ENCODE measurements at places on chromosomes 11 and 22.

- no peak for DNase-seq
Observed at GRCh38 chr11:1762537-1763302, 1.0 kb downstream of the CTSD start.

DNA sequence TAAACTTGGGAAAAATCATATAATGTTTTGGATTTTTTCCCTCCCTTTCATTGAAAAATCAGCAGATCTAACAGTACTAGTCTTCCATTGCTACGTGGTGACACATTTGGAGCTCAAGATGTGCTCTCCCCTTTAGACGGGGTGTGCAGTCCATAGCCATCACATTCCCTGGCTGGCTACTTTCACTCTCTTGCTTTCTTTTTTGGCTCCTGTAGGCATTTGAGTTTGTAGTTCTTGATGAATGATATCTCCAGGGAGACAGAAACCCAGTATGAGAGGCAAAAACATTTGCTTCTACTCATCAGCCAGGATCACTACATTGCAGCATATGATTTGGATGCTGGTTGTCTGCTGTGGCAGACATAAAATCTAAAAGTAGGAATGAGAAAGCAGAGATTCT lies 12.1 kb downstream of the CCDC81 start:
- DNase-seq = no peak

- DNase-seq = no peak
Observed at GRCh38 chr11:74330075-74330858, 18.8 kb upstream of the P4HA3 start.

DNA sequence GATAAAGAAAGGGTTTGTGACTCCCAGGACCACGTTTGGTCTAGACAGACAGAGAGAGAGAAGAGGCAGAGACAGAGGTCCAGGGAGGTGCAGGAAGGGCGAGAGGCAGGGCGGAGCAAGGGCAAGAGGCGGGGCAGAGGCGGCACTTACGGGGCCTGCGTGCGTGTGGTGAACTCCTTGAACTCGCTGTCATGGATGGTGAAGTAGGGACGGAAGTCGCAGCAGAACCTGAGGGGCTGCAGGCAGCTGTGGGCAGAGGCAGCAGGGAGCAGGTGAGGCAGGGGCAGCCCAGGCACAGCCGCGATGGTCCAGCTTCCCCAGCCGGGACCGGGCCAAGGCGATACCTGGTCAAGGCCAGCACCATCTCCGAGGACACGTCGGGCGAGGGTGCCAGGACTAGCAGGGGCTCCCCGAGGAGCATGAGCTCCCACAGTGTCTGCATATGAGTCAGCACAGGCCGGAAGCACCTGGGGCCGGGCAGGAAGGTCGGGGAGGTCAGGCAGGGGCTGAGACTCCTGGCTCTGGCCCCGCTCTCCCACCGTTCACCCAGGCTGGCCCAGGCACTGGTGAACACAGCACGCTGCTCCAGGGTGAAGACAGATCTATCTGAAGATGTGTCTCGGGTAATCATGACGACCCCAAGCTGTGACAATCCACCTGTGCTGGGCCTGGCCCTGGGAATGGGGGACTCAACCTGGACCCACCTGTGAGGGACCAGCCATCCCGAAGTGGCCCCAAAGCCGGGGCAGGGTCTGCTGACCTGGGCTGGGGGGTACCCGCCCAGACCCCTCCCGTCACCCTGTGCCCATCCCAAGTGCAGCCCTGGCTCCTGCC lies 7.2 kb upstream of the PLXNB2 start:
- DNase-seq = no peak

DNA sequence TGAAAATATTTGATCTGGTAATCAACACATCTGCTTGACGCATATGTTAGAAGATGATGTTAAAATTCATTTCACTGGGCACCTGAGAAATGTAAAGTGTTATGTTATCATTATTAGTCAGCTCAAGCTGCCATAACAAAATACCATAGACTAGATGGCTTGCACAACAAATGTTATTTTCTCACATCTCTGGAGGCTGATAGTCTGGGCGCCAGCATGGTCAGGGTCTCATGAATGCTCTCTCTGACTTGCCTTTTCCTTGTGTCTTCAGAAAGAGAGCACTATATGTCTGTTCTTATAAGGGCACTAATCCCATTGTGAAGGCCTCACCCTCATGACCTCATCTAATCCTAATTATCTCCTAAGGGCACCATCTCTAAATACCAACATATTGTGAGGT lies 435.3 kb downstream of the NELL1 start:
- DNase-seq = no peak

GRCh38 chr11:66365166-66365565 lies 6.4 kb downstream of the SLC29A2 start:
- DNase-seq = no peak

DNA sequence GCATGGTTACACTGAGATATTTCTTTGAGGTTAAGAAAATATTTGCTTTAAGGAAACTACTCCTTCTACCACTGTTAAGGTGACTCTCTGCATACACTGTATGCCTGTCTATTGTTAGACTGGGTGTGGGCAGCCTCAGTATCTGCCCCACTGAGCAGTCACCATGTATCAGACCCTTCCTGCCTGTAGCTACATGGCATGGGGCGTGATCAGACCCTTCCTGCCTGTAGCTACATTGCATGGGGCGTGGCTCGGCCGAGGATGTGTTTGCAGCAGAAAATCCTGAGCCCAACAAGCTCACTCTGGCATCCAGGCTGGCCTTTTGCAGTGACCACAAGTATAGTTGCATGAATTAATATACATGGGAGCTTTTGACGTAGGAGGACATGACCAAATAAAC lies 669.4 kb downstream of the OPCML start:
- no peak for DNase-seq

GRCh38 chr22:41857155-41857859 lies 24.4 kb downstream of the SREBF2 start:
- DNase-seq = peak; percentile 49

- DNase-seq = no peak
Observed at GRCh38 chr22:22618923-22619322, 25.5 kb upstream of the GGTLC2 start.

DNA sequence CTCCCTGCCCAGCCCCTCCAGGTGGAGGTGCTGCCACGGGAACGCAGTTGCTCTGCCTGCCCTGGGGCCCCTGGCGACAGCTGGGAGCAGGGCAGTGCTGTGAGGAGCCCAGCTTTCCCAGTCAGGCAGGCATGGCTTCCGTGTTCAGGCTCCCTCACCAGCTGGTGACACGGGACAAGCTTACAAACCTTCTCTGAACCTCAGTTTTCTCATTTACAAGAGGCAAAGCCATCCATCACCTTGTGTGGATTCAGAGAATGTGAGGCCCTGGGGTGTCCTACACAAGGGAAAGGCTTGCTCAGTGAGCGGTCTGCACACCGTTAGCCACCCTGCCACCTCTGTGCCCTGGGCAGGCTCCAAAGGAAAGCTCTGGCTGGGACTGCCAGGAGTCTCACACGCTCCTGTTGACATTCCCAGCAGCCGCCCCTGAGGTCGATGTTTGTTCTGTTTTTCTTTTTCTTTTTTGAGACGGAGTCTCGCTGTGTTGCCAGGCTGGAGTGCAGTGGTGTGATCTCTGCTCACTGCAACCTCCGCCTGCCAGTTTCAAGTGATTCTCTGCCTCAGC lies 23.5 kb downstream of the SUN2 start:
- no peak for DNase-seq

DNA sequence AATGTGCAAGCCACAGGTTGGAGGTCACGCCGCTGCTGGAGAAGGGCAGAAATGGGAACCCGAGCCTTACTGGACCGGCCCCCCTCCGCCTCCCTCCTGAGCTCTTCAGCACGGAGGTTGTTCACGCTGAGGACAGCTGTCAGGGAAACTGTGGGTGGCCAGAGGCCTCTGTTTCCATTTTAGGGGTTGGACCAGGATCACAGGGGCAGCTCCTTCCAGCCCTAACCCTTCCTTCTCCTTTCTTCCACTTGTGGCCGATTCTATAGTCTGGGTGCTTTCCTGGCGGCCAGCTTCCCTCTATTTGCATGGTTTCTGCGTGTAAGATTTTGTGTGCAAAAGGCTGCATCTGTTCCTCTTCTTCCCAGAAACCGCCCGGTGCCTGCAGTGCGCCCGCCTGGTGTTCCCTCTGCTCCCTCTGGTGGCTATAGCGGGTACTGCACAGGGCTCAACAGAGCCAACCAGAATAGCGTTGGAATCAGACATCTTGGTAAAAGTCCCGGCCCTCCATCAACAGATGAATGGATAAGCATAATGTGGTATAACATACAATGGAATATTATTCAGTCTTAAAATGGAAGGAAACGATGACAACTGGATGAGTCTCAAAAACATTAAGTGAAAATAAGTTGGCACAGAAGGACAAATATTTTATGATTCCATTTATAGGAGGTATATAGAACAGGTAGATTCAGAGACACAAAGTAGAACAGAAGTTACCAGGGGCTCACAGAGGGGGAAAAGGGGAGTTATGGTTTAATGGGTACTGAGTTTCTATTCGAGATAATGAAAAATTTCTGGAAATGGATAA lies 8.4 kb upstream of the SLC22A8 start:
- peak; percentile 30 for DNase-seq

DNA sequence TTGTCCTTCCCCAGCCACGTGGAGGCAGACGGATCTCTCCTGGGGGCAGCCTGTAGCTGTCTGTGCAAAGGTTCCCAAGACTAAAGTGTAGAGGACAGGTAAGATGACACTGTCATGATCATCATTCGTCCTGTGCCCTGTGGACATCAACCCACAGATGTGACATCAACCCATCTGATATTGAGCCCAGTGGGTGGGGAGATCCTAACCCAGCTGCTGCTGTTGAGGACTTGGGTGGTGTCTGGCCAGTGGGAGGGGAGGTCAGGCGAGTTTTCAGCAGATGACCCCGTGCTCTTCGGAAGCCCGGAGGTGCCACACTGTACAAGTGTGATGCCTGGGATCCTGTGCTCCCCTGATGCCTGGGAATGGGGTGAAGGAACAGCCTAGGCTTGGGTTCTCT lies 1.2 kb upstream of the GAL start:
- DNase-seq = no peak

- DNase-seq = no peak
Observed at GRCh38 chr11:69368119-69368880, 74.3 kb downstream of the MYEOV start.

DNA sequence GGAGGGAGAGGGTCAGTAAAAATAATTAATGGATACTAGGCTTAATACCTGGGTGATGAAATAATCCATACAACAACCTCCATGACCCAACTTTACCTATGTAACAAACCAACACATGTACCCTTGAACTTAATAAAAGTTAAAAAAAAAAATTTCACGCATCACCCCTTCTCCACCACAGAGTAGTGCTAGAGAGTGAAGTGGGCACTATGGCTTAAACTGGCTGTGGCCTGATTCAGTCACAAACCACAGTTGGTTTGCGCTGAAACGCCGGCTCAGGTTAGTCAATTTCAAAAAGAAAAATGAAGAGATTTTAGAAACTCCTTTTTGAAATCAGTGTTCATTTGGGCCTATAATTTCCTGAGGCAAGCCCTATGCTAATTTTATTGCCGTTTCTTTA lies 144.3 kb downstream of the TRPC6 start:
- DNase-seq = no peak

DNA sequence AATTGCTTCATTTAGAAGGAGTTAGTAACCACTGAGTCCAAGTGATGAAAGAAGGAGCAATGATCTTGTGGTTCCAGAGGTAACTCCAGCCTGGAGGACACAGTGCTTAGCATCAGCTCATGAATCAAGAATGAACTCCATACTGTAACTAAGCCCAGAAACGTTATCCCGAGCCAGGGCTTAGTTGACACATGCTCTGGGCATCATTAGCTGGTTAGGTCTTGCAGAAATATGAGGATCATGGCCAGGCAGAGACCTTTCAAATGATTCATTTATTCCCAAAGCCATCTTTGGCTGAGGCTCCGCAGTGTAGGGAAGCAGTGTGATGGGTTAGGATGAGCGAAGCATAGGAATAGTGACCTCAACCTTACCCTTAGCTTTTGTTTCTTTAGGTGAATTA lies 277.4 kb downstream of the FAM76B start:
- DNase-seq = peak; percentile 97

- DNase-seq = no peak
Observed at GRCh38 chr11:40104941-40105550, 1354.4 kb downstream of the LRRC4C start.

GRCh38 chr22:44357966-44358465 lies 45.3 kb upstream of the SHISAL1 start:
- no peak for DNase-seq

DNA sequence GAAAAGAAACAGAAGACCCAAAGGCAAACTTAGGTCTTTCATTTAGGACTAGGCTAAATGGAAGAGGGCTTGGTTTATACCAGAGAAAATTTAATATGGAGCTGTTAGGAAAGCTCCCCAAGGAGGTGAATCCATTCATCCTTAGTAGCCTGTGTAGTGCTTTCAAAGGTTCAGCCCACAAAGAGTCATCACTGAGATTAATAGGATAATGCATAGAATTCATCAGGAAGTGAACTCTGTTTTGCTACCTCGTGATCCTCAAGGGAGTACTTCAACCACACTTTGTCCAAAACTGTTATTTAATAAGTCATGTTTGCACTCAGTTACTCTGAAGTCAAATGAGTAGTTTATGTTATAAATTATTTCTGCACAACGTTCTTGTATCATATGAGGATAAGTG lies 43.3 kb upstream of the MMP7 start:
- peak; percentile 64 for DNase-seq

GRCh38 chr22:20758688-20759087 lies 15.2 kb upstream of the SERPIND1 start:
- DNase-seq = no peak

GRCh38 chr11:55634813-55635212 lies at the start of gene OR4P4:
TSS of gene OR4P4 (plus strand) at chr11:55635113.
- no peak for DNase-seq

GRCh38 chr11:134587345-134587744 lies 175.3 kb upstream of the B3GAT1 start:
- no peak for DNase-seq

- no peak for DNase-seq
Observed at GRCh38 chr22:19631899-19632667, 82.2 kb upstream of the SEPTIN5 start.

DNA sequence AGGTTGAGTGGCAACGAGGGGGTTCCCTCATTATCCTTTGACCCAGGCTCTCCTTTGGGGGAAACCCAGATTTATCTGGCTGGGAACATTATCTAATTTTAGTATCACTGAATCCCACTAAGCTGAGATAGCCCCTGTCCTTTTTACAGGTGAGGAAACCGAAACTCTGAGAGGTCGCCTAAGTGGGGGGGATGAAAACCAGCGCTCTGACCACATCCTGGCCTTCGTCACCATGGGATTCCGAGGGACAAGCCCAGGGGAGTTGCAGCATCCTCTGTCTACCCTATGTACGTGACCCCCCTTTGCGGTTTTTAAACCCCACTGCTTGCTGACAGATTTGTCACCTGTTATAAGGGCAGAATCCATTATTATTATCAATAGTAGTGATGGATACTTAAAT lies 61.0 kb downstream of the ISX start:
- DNase-seq = no peak

GRCh38 chr11:47918370-47918690 lies 62.0 kb upstream of the PTPRJ start:
- no peak for DNase-seq

DNA sequence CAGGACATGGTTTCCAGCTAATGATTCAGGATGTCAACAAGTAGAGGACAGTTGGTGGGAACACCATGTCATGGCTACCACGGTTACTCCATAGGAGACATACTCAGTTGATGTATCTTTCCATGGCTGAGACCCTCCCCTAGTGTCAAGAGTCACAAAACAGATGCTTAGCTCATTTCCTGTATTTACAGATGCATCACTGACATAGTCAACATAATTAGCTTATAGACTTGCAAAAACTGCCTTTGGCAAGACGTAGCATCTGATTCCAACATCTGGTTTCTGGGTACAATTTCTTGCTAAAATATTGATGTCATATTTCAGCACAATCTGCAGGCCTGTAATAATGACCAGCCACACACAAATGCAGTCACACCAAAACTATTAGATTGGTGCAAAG lies 550.3 kb downstream of the FAM181B start:
- no peak for DNase-seq

Measured in skeletal muscle cell (primary cell).